Foreskin fibroblast (primary cell): ENCODE measurements at places on chromosomes 6 and 20.

DNA sequence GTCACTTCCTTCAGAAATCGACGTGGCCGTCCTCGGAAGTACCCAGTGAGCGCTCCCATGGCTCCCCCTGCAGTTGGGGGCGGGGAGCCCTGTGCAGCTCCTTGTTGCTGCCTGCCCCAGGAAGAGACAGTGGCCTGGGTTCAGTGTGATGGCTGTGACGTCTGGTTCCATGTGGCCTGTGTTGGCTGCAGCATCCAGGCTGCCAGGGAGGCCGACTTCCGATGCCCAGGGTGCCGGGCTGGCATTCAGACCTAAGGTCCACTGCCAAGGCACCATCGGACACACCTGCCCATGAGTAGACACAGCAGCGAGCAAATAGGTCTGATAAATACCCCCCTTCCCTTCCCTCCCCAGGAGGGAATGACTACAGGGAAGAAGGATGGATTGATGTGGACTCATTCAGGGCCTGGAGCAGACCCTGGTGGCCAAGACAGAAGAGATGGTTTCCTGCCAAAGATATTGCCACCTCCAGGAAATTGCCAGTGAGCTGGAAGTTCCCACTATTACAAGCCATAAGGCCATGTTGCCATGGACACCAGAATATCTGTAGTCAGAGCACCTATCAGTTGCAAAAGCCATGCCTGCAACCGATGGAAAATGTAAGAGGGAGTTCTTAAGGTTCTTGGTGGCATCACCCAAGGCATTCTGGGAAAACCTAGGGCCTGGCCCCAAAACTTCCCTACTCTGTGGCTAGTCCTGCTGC lies 4.2 kb downstream of the TCF19 start:
- DNase-seq = no peak

GRCh38 chr6:40399888-40400457 lies 187.2 kb downstream of the LRFN2 start:
- no peak for DNase-seq

- peak; percentile 54 for DNase-seq
These were observed 17.6 kb upstream of the EIF2S2 start for GRCh38 chr20:34129518-34130162.

- no peak for DNase-seq
These were observed 19.1 kb upstream of the TMEM217 start for GRCh38 chr6:37277001-37277409.

DNA sequence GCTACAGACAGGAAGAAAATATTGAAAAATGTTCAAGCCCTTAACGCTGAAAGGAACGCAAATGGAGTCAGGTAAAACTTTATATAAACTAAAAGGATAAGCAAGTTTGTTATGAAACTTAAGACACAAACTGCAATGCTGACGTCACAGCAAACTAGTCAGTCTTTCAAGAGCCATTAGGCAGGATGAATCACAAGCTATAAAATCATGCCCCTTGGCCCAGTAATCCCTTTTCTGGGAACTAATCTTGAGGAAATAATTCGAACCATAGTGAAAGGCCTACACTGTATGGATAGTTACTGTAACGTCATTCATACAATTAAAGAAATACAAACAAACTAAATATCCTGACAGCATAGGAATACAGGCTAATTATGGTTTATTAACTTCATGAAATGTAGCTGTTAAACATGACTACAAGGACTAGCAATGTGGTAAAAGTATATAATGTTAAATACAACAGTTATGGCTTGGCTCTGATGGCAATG lies 42.7 kb upstream of the HINT3 start:
- peak; percentile 96 for DNase-seq

- peak; percentile 25 for DNase-seq
These were observed 7.1 kb upstream of the ZNF318 start for GRCh38 chr6:43376551-43376981.

DNA sequence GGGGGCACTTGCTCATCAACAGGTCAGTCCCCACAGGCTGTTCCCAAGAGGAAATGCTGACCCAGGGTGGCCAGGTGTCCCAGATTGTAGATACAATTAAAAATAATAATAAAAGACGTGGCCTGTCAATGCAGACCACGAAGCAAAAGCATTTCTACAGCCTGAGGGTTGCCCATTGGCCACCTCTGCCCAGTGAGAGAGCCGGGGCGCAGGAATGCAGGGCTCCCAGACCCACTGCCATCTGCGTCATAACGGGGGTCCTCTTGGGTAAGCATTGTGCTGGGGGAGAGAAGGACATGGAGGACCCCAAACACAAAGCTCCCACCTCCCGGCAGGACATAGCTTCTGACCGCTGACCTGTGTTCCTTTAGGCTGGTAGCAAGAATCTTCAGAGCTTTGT lies 22.9 kb upstream of the AFDN start:
- no peak for DNase-seq

- DNase-seq = no peak
These were observed 9.4 kb upstream of the CD93 start for GRCh38 chr20:23095499-23095898.

DNA sequence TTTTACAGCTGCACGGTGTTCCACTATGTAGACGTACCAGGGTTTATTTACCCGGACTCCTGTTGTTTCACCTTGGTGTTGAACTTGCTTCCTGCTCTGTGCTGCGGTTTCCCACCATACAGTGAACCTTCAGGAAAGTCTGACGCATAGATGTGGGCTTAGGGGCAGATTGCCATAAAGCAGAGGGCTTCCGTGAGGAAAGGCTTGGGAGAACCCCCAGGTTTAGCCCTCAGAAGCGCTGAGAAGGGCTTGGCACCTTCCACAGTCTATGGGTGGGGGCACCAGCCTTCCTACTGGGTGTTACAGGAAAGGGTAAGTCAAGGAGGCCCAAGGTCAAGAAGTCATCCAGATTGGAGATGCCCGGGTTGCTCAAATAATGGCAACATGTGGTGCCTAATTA lies 19.2 kb upstream of the MRPS18A start:
- no peak for DNase-seq

- peak; percentile 53 for DNase-seq
These were observed 171.1 kb downstream of the MCHR2 start for GRCh38 chr6:99822741-99823512.

- no peak for DNase-seq
These were observed 5.9 kb downstream of the F13A1 start for GRCh38 chr6:6314596-6314995.

DNA sequence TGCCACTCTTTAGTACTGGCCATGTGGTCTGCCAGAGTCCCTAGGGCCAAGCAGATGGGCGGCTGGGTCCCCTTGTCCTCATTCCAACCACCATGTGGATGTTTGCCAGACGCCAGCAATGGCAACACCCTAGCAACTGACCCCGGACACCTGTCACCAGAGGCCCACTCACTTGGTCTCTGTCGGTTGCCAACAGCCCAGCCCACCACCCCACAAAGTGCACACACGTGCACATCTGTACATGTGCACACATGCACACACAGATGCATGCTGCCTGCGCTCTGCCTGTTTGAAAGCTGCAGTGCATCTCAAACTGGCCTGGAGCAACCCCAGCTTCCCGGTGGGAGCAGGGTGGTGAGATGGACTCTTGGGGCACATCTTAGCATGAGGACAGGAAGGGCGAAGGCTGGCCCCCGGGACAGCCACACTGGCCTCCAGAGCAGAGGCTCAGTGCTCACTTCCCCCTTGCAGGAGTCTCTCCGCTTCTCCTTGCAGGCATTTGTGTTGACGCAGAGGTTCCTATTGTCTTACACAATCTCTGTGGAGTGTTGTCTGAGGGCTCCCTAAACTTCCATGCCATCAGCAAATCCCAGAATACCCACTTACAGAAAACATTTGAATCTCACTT lies 54.0 kb downstream of the PSMG4 start:
- DNase-seq = no peak

DNA sequence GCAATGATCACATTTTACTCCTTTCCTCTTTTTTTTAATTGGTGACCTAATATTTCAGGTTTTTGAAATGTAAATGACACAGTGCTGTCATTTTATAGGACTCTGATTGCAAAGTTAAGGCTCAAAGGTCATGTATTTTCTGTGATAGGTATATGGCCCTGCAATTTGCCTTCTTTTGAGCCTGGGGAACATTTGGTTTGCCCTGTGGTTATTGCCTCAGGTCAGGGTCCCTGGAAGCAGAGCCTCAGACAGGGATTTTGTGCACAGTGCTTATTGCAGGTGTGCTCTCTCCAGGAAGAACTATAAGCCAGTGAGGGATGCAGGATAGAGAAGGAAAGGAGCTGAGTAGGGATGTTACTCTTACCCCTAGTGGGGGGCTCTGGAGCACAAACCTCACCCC lies 229.3 kb upstream of the ECI2 start:
- DNase-seq = no peak

- no peak for DNase-seq
These were observed 47.1 kb downstream of the IRF4 start for GRCh38 chr6:438634-439170.

DNA sequence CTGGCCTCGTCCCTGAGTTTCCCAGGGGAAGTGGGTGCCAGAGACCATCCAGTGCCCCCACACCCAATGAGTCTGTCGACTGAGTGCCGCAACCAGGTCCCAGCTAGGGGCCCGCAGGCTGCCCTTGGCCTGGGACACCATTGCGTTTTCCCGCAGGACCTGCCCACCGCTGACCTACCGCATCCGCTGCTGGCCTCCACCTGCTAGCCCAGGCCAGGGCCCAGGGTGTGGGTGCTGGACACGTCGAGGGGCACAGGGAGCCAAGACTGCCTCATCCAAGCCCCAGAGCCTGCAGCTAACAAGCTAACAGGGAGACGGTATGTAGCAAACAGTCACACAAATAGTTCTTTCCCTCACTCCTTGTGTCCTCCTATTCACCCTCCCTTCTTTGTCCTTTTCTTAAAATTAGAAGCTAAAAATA lies 97.7 kb downstream of the TMEM242 start:
- DNase-seq = no peak

DNA sequence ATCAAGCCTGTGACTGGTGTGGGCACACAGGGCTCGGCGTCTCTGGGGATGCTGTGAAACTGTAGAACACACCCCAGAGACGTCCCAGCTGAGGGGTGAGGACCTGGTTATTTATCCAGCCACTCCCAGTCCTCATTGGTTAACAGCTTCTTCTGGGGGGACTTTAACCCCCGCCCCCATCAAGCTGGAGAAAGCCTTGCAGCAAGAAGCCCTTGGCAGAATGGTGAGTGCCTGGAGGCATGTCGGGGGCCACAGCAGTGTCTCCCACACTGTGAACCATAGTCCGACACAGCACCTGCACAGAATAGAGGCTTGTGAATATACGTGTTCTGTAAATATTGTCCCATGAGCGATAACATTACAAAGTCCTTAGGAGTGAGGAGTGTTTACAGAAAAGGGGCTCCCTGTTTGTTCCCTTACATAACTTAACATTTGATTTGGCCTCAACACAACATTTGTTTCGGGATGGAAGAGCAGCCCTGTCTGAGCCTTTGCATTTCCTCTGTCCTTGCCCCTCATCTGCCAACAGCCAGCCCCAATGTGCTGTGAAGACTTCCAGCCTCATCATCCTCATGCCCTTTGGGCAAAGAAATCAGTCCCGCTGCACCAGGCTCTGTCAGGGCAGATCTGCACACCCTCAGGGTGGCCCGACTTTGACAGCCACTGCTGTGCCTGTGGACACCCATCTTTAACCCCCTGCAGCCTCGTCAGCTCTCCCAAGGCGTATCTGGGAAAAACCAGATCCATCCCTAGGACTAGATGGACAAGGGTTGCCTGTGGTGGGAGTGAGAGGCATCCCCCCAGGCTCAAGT lies 2.2 kb upstream of the RRBP1 start:
- no peak for DNase-seq

- no peak for DNase-seq
These were observed 46.4 kb downstream of the PTPRA start for GRCh38 chr20:2919518-2920245.

GRCh38 chr6:166958926-166959861 lies 2.8 kb upstream of the RNASET2 start:
- DNase-seq = no peak

GRCh38 chr6:111857674-111858337 lies 15.4 kb downstream of the FYN start:
- DNase-seq = no peak

GRCh38 chr20:53036992-53037391 lies 64.8 kb downstream of the TSHZ2 start:
- DNase-seq = no peak

DNA sequence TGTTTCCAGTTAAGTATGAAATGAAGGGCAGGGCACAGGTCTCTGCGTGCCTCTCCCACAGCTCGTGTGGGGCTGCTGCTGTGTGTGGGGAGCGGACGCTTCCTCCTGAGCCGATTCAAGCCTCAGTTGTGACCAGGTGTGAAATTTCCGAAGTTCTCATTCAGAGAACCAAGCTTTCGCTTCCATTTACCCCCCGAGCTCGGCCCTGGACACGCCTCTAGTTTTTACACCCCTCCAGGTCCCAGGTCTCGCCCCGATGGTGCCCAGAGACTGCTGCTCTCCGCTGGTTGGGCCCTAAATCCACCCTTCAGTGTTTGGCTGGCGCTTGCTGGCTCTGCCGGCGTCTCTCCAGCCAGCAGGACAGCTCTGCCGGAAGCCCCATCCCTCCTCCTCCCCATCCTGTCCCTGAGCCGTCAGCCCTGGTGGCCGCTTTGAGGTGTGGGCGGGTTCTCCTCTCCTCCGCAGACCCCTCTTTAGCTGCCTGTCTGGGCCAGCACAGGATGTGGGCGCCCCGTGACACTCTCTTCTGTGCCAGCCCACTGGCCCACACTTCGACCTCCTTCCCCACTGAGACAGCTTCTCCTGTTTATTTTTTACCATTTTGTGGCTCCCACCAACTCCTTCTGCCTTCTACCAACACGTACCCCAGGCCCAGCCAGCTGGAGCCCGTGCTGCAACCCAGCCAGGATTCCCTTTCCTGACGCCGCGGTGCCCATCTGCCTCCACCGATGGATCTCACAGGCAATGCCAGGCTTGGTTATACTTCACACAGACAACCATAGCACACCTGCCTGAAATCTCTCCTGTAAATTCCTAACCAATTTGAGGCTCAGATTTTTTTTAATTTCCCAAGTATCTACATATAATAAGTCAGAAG lies 142.8 kb downstream of the DLL1 start:
- no peak for DNase-seq

- no peak for DNase-seq
These were observed 7.5 kb upstream of the HRH3 start for GRCh38 chr20:62227591-62227976.

DNA sequence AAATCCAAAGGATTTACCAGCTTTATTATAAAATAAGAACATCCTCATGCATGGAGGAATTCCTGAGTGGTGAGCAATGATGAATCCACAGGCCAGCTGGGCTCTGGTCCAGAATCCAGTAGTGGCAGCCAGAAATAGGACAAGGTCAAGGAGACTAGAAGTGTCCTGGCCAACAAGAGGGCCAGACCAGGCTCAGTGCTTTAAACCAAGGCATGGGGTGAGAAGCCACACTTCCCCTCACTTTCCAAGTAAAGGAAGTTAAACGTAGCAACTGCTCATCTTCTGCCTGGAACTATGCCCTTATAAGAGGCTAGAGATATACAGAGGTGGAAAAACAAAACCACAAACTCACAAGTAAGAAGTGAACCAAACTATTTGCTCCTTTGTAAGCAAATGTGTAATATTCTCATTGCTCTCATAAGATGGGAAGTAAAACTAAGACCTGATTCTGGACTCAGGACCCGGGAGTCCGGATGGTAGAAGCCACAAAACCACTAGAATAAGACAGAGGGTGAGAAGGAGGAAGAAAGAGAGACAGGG lies 253.2 kb downstream of the UST start:
- DNase-seq = peak; percentile 94

GRCh38 chr20:58231683-58232082 lies 3.2 kb upstream of the ANKRD60 start:
- peak; percentile 23 for DNase-seq

- DNase-seq = peak; percentile 11
These were observed 290.0 kb downstream of the PACRG start for GRCh38 chr6:163017801-163018200.

- no peak for DNase-seq
These were observed 14.4 kb downstream of the GSS start for GRCh38 chr20:34941226-34941625.

GRCh38 chr6:28399350-28400121 lies at the start of gene ZSCAN12:
Gene ZSCAN12, minus strand, starts transcription at chr6:28399747. Its CDS starts 1,342 bp downstream, at chr6:28398405.
- DNase-seq = peak; percentile 86
